NCI-H460 (cell line): ENCODE measurements at places on chromosomes 1 and 21.

DNA sequence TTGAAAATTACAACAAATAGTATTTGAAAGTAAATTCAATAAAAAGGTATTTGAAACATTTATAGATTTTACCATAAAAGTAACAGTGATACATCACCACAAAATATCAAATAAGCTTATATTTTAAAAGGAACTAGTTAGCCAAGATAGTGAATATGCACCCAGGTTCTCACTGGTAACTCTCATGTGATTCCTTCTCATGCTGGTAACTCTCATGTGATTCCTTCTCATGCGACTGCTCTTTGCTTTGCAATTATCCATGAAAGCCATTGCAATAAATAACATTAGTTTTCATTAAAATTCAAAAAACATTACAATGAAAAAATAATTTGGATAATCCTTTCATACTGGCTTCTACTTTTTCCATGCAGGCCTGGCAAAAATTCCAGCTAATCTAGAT is 75.4 kb downstream of the AHCTF1 start:
- DNase-seq: no peak

DNA sequence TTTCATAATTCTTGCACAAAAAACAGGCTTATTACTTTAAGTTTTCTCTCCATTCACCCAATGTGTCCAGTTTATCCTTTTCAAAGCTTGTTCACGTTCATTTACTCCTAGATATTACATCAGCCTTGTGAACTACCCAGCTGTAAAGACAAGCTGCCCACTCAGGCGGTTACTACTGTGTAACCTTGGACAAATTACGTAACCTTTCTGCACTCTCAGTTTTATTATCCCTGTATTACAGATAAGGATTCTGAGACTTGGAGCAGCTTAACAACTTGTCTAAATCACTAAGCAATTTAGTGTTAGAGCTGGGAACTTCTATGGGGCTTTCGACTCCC is 20.5 kb upstream of the LPAR3 start:
- DNase-seq: no peak

- DNase-seq: no peak
Observed at GRCh38 chr1:100511058-100511457, 26.9 kb upstream of the GPR88 start.

DNA sequence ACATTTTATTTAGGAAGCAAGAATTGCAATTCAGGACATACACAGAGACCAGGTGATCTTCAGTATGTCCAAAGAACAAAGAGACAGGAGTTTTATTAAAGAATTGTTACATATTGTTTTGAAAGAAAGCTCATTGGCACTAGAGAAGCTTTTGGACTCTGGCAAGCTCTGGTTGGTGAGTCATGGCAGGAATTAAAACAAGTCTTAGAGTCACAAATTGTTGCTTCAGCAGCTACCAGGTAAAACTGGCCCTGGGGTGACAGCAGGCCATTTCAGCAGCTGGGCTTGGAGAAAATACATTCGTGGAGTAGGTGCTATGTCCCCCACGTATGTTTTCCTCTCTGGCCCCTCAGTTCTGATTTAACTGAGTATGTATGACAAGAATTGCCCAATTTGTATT is 58.8 kb downstream of the MAP3K21 start:
- DNase-seq: no peak

DNA sequence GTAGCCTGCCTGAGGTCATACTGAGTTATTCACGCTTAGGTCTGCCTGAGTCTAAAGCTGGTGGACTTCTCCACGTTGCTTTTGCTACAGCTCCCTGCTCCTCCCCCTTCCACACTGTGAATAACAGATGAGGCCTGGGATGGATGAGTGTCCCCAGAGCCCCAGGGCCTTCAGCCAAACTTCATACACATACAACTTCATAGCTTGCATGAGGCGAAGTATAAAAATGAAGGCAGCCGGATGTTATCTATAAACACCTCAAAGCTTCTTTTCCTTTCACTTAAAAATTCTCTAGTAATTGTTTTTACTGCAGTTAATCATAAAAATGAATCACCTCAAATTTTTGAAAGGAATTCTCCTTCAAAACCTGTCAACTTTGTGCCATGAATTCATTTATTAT is 70.2 kb downstream of the DAB1 start:
- no peak for DNase-seq

- no peak for DNase-seq
Observed at GRCh38 chr1:27614625-27615344, 10.8 kb upstream of the AHDC1 start.

DNA sequence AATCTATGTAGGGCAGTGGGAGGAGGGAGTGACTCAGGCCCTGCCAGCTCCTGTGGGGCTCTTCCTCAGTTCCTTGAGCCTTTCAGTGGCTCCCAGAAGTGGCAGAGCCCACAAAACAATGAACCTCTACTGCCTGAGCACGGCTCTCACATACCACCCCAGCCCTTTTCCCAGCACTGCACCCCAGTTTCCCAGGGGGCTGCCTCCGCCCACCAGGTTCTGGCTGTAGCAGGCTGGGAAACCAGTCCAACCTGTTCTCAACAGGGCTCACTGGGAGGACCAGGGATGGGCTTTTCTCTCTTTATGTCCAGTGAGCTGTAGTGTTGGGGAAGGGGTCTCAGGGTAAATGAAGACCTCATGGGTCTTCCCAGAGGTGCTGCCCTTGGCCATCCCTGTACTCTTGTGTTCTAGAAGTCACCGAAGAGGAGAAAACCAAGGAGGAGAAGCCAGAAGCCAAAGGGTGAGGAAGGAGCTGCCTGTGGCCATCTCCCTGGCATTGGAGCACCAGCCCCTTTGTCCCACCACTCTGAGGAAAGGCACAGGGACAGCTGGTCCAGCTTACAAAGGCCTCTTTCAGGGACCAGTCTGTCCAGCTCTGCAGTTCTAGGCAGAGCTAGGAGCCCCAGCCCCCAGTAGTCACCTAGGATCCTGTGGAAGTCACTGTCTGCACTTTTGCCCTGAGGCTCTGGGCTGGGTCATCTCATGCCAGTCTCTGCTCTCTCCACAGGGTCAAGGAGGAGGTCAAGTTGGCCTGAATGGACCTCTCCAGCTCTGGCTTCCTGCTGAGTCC is 3.5 kb downstream of the MARCKSL1 start:
- no peak for DNase-seq

GRCh38 chr1:89725631-89726030 is 92.7 kb downstream of the LRRC8C start:
- DNase-seq: no peak

DNA sequence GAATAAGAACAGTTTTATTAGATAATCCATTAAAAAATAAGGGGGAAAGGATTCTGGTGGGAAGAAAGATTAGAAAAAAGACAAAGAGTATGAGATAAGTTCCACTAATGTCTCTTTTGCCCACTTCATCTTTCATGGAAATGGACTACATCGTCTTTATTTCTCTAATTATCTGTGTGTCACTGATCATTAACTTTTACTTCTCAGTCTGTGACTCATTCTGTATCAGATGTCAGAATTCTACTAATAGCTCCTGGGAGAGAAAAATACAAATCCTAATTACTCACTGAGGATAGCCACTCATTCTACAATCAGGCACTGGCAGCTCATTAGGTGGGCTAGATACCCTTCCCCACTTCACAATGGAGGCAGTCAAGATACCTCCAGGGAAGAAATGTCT is 41.7 kb downstream of the ILDR2 start:
- DNase-seq: no peak

DNA sequence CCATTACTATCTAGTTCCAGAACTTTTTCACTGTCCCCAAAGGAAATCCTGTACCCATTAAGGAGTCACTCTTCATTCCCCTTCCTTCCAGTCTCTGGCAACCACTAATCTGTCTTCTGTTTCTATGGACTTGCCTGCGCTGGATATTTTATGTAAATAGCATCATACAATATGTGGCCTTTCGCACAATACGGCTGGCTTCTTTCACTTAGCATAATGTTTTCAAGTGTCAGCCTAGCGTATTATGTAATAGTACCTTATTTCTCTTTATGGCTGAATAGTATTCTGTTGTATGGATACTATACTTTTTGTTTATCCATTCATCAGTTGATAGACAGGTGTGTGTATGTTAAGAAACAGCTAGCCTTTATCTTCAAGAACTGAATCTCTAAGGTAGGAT is 14.3 kb downstream of the ATF3 start:
- no peak for DNase-seq

- no peak for DNase-seq
Observed at GRCh38 chr1:164456272-164456671, 102.7 kb upstream of the PBX1 start.

DNA sequence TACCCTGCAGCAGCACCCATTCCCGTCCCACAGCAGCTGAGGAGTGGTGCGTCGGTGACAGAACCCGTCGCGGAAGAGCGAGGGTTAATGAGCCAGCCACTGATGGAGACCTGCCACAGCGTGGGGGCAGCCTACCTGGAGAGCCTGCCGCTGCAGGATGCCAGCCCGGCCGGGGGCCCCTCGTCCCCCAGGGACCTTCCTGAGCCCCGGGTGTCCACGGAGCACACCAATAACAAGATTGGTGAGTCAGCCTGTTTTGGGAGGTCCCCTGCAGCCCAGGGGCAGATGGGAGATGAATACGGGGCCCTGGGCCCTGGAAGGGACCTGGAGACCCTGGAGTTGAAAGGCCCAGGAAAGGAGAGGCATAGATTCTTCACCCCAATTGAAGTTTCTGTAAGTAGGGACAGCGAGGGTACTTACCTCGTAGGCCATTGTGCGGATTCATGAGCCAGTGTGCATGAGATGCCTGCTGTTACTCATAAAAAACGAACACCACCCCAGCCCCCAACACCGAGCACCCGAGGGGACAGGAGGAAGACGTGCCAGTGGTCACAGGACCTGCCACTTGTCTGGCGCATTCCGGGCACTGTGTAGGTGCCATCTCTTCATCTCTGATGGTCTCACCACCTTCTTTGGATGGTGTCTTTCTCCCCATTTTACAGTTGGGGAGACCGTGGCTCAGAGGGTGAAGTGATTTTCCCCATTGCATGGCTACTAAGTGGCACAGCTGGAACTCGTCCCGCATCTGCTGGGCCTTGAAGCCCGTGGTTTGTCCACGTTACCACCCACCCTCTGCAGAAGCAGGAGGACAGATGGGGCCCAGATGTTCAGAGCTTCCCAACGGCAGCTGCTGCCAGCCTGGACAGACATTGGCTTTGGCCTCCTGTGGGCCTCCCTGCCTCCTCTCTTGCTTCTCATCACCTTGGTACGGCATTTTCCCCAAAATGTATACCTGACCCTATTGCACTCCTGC is 28.3 kb upstream of the TNFRSF1B start:
- DNase-seq: no peak

DNA sequence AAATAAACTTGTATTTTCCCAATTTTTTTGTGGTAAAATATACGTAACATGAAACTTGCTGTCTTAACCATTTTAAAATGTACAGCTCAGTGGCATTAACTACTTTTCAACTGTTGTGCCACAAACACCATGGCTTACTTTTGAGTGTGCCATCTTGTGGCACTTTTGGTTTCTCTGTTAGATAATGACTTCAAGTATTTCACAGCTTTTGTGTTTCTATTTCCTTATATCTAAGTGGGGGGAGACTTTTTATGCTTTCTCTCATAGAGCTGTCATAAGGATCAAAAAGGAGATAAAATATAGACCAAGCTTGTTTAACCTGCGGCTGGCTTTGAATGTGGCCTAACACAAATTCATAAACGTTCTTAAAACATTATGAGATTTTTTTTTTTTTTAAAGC is 44.3 kb downstream of the CDC14A start:
- DNase-seq: no peak

- DNase-seq: no peak
Observed at GRCh38 chr1:113812661-113813135, 422 bp upstream of the RSBN1 start.

GRCh38 chr21:38273745-38274542 is 17.2 kb downstream of the KCNJ15 start:
- no peak for DNase-seq

DNA sequence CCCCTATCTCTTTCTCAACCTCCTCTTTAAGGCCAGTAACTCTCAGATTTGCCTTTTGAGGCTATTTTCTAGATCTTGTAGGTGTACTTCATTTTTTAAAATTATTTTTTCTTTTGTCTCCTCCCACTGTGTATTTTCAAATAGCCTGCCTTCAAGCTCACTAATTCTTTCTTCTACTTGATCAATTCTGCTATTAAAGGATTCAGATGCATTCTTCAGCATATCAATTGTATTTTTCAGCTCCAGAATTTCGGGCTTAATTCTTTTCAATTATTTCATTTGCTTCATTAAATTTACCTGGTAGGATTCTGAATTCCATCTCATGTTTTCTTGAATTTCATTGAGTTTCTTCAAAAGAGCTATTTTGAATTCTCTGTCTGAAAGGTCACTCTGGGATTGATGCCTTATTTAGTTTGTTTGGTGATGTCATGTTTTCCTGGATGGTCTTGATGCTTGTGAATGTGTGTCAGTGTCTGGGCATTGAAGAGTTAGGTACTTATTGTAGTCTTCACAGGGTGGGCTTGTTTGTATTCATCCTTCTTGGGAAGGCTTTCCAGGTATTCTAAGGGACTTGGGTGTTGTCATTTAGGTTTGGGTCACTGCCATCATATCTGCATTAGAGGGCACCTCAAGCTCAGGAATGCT is 3.6 kb upstream of the HHAT start:
- DNase-seq: no peak

DNA sequence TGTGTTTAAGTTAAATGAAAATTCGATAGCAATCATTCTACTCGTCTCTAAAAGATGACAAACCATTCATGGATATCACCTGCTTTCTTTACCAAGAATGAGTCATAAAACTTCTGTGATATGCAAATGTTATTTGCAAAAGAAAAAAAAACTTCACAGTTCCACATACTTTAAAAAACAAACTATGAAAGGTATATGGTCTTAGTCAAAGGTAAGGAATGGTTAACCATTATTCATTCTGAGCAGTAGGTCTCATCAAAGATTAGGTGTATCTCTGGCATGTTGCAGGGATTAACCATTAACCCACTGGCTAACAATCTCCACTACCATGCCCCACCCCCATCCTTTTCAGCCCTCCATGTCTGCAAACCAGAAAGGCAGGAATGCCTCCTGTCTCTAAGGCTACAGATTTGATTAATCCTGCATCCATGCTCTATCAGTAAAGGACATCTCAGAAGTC is 44.4 kb downstream of the PTPN14 start:
- no peak for DNase-seq

DNA sequence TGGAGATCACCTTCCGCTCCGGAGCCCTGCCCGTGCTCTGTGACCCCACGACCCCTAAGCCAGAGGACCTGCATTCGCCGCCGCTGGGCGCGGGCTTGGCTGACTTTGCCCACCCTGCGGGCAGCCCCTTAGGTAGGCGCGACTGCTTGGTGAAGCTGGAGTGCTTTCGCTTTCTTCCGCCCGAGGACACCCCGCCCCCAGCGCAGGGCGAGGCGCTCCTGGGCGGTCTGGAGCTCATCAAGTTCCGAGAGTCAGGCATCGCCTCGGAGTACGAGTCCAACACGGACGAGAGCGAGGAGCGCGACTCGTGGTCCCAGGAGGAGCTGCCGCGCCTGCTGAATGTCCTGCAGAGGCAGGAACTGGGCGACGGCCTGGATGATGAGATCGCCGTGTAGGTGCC is 9.6 kb downstream of the SPATA46 start:
- no peak for DNase-seq
